ENCODE measurements at places on chromosomes 5 and 9. TPM values are rescaled to one million over a fixed set of nuclear protein-coding genes. Genes with fewer than 3 reads are reported as not detected.

OCLN gene
- 39.0 TPM for total RNA-seq

OR1Q1 gene
- total RNA-seq = not detected

UBE2R2 gene
- total RNA-seq = 16.1 TPM

DNA sequence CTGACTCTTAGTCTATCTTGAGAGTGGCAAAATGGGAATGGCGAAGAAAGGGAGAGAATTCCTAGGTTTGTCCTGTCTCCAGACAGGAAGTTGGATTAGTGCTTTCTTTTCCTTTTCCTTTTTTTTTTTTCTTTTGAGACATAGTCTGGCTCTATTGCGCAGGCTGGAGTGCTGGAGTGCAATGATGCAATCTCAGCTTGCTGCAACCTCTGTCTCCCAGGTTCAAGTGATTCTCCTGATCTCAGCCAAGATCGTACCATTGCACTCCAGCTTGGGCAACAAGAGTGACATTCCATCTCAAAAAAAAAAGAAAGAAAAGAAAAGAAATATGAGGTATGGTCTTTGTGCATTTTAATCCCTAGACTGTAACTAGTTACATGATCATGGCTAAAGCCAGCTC lies 12.6 kb upstream of the KIF27 start:
- no peak for DNase-seq
